Fibroblast of pulmonary artery (primary cell): ENCODE measurements at places on chromosomes 6 and 20.

GRCh38 chr6:163956571-163957407 lies 542.3 kb downstream of the QKI start:
- DNase-seq: peak; percentile 82

- peak; percentile 62 for DNase-seq
Measured at GRCh38 chr6:34531580-34532201, 24.4 kb downstream of the SPDEF start.

DNA sequence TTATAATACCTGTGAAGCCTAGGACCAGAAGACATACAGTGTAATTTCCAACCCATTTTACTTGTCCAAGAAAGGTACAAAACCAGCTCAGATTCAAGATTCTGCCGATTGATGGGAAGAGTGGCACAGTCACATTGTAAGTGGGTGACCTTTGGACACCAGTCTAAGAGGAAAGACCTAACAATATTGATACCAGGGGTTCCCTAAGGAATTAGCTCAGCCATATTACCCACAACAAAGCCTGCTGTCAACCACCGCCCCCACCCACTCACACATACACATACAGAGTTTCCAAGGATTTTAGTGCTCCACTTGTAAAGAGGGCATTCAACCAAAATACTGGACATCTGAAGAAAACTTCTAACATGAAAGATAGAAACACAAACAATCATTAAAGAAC lies 27.9 kb upstream of the TMEM181 start:
- no peak for DNase-seq

- peak; percentile 17 for DNase-seq
Measured at GRCh38 chr20:35091816-35092523, 637 bp downstream of the TRPC4AP start.

DNA sequence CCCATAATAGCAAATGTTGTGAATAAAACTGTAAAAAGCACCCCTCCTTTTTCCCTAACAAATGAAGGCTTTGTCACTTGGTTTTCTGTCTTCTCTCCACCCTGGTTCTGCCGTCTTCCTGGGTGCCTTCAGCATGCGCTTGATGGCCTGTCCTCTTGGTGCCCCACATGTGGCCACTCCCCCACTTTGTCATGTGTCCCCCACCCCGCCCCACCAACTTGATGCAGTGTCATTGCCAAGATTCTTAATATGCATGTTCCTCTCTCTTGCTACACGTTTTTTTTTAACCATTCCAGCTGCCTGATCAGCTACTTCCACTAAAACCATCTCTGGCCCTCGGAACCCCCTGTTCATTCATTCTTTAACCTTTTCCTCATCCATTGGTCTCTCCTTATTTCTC lies 340.3 kb downstream of the QKI start:
- DNase-seq: no peak

GRCh38 chr6:27630727-27631608 lies 158.1 kb upstream of the ZNF184 start:
- peak; percentile 57 for DNase-seq

DNA sequence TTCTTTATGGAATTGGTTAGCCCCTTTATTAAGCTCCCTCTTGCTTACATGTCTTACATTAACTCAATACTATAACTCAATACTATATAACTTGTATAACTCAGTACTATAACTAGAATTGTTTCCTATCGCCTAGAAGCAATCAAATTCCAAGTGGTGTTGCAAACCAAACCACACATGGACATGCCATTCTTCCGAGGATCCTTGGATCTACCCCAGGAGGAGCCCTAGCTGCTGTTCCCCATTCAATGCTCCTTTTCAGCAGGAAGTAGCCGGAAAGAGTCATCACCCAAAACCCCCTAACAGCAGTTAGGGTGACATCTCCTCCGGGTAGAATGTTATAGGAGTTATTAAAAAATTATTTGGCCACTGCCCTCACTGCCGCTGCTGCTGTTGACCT lies 40.5 kb downstream of the PLN start:
- DNase-seq: peak; percentile 16

GRCh38 chr20:33910529-33911327 lies 83.0 kb upstream of the RALY start:
- no peak for DNase-seq

DNA sequence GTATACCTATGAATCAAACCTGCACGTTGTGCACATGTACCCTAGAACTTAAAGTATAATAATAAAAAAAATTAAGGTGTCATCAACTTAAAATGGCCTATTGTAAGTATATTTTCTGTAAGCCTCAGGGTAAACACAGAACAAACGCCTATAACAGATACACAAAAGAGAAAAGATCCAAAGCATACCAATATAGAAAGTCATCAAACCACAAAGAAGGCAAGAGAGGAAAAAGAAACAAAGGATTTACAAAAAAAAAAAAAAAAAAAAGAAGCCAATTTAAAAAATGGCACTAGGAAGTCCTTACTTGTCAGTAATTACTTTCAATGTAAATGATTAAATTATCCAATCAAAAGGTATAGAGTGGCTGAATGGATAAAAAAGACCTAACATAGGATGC lies 24.6 kb upstream of the ASF1A start:
- DNase-seq: peak; percentile 61

DNA sequence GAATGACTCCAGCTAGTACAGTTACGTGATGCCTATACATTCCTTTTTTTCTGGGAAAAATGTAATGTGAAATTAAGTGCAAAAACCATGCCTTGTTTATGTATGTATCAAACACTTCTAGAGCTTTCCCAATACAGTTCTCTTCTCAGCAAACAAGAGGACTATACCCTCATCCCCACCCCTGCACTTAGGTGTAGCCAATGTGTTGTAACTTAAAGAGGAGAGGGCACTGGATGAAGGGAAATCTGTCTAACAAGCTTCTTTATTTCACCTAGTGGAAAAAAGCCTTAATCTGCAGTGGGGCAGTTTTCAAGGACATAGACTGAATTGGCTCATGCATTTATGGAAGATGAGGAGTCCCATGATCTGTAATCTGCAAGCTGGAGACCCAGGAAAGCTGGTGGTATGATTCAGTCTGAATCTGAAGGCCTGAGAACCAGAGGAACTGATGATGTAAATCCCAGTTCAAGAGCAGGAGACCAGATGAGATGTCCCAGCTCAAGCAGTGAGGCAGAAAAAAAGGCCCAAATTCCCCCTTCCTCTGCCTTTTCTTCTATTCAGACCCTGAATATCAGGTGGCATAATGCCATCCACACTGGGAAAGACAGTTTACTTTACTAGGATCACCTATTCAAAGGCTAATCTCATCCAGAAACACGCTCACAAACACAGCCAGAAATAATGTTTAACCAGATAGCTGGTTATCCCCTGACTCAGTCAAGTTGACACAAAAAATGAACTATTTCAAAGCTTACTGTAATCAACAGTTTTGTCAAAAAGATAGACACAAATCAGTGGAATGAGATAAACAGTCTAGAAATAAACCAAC lies 25.8 kb upstream of the SLC17A3 start:
- no peak for DNase-seq

- DNase-seq: no peak
Measured at GRCh38 chr20:59346061-59346460, 45.6 kb downstream of the EDN3 start.

DNA sequence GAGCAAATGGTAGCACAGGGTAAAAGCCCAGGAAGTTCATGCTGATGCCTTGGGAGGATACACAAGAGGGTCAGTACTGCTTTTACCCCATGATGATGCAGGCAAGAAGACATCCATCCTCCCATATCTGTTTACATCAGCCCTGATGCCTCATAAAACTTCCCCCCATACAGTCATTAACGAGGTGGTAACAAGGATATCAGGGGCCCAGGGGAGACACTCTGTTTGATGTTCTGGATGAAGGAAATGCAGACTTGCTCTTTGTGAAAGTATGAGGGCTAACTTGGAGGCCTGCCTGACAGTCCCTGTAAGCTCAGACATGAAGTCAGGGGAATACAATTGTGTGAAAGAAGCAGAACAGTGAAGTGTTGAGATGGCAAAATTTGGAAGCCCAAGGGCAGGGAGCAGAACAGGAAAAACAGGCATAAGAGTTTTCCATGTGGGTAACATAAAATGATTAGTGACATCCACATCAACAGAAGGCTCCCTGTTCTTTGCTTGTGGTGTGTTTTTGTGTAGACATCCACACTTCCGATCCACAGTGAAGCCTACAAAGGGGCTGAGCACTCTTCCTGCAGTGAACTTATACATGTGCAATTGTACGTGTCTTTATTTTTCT lies 813.4 kb downstream of the MAFB start:
- no peak for DNase-seq

GRCh38 chr6:164378330-164378729 lies 931.1 kb downstream of the C6orf118 start:
- DNase-seq: no peak

DNA sequence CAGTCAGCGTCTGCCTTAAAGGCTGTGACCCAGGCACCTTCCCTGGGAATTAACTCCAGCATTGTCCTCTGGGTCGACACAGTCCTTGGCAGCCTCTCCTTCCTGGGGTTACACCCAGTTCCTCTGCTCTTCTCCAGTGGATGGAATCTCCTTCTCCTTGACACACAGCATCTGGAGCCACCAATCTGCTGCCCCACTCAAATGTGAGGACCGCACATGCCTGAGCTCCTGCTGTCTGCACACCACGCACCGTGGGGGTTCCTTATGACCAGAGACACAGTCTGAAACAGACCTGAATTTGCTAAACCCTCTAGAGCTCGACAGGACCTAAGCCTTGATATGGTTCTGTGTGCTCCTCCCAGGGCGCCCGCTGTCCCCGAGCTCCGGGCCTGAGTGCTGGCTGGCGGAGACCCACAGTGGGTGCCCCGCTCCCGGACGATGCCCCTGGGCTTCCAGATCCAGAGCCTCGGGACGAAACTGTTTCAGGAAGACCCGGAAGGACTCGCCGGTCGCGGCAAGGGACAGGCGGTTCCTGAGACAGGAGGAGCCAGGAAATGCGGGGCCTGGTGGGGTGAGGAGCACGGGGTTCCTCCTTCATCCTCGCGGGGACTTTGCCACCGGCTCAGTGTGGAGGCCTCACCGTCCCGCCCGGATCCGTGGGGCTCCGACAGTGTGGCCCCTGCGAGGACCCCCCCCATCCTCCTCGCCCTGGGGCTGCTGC lies 2.5 kb upstream of the RAET1G start:
- DNase-seq: peak; percentile 18

DNA sequence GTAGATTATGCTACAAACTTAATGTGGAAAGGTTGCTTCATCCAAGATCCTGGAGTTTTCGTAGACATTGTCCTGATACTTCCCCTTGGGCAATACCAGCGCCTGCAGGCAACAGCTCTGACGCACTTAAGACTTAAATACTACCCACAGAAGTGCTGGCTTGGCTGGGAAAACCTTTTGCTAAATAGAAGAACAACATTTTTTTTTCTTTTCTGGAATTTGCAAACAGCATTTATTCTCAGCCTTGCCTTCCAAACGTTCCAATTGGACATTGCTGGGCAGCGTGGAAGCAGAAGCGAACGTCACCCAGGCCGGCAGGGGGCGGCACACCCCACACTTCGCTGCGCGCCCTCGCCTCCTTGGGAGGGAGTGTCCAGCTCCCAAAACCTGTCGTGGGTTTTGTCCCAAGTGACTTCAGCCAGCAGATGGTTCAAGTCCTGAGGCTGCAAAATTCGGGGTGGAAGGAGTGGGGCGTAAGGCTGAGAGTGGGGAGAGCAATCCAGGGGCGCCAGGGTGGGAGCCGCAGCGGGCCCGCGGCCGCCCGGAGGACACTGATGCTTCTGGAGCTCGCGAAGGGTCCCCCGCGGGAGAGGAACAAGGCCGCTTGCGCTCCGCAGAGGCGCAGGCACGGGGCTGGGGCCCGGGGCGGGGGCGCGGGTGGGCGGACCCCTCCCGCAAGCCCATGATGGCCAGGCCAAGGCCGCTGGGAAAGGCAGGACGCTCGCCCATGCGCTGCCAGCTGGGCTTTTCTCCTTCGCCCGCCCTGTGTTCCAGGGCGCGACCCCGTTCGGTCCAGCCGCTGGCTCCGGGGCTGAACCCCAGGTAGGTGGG lies 60.8 kb upstream of the MAP3K4 start:
- peak; percentile 81 for DNase-seq

GRCh38 chr6:87945181-87945580 lies 102.5 kb upstream of the SPACA1 start:
- no peak for DNase-seq

DNA sequence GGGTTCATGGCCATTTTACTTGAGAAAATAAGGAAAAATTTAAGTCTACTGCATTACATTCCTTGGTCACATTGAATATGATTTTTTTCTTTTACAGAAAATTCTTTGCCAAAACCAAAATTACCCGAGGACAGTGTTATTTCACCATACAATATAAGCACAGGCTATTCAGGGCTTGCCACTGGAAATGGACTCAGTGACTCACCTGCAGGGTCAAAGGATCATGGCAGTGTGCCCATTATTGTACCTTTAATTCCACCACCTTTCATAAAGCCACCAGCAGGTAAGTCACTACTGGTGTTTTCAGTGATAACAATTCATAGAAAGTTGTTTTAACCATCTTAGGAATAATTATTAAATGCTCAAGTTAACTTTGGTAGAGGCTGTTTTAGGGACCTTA lies 16.2 kb downstream of the SOBP start:
- DNase-seq: no peak
